ENCODE measurements at places on chromosomes 13 and 19. TPM values are rescaled to one million over a fixed set of nuclear protein-coding genes. Genes with fewer than 3 reads are reported as not detected.

- no peak for DNase-seq
Observed at GRCh38 chr13:44063881-44064280, 184.2 kb downstream of the LACC1 start.

DNA sequence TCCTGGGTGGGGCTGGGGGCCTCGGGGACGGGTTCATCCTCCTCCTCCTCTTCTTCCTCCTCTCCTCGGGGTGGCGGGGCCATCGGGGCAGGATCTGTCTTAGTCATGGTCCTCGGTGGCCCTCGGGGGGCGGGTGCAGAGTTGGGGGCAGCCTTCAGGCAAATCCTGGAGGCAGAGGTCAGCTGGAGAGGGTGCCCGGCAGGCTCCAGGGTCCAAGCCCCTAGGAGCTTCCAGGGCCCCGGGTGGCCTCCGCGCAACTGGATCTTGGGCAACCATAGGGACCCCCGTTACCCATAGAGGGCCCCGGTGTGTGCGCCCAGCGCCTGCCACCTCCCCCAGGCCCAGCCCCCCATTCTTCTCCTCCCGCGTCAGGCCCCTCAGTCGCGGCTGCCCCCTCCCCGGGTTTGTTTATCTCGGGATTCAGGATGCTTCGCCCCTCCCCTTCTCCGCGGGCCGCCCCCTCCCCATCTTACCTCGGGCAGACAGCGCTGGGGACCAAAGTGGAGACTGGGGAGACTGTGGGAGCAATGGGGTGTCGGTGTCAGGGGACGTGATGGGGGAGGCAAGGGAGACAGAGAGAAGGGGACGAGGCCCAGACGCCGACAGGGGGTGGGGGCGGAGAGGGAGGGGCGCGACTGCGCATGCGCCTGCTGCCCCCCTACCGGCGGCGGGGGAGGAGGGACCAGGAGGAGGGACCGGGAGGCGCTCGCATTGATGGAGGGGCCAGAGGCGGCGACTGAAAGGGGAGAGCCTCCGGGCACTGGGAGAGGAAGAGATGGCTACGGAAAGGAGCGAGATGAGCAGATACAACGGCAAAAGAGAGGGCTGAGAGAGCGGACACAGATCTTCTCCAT is at the start of gene CLIP3:
Gene CLIP3 (minus strand): TSS at position 623 of the 854 bp plus-strand sequence. CDS start 516 bp downstream, at position 107.
- peak; percentile 98 for DNase-seq

- DNase-seq = no peak
Observed at GRCh38 chr19:31102674-31103073, 246.6 kb downstream of the TSHZ3 start.

Gene GDF15
- 0.36 TPM for total RNA-seq

- no peak for DNase-seq
Observed at GRCh38 chr19:39248806-39249205, at the start of gene IFNL4. IFNL4 (minus strand) TSS chr19:39248856.

DNA sequence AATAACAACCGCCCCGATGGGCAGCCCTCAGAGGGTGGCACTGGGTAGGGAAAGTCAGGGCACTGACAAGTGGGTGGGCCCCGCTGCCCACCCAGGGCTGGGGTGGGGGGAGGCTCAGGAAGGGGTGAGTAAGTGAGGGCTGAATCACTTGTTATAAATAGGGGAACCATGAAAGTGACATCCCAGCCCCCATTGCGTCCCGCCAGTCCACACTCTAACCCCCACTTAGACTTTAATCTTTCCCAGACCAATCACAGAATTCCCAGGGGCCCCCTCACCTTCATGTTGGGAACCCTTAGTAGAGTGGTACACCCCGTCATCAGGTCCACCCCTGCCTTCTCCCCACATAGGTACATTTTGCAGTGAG is 37.0 kb upstream of the NANOS3 start:
- no peak for DNase-seq

Gene C13orf42
- not detected for total RNA-seq

All from cerebellum (tissue), 4 donors.